ENCODE measurements at places on chromosomes 12 and 14. TPM values are rescaled to one million over a fixed set of nuclear protein-coding genes. Genes with fewer than 3 reads are reported as not detected.

The NTF3 gene
- total RNA-seq, result 51.6 TPM

The FOXG1 gene
- total RNA-seq, result not detected

DNA sequence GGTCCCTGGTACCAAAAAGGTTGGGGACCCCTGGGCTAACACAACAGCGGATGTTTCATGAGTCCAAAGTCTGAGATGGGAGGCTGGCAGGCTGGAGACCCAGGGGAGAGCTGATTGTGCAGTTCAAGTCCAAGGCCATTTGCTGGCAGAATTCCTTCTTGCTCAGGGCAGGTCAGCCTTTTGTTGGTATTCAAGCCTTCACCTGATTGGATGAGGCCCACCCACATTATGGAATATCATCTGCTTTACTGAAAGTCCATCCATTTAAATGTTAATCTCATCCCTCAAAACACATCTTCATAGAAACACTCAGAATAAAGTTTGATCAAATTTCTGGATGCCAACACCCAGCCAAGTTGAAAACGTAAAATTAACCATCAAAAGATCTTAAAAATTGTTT, 52.9 kb downstream of the GSC start:
- H3K4me3 ChIP-seq, result no peak overlapping the region
- no peaks in the 10 kb centered on the region for H3K27me3 ChIP-seq
- H3K27ac ChIP-seq, result no peak overlapping the region
- peak; percentile 39 for DNase-seq

DNA sequence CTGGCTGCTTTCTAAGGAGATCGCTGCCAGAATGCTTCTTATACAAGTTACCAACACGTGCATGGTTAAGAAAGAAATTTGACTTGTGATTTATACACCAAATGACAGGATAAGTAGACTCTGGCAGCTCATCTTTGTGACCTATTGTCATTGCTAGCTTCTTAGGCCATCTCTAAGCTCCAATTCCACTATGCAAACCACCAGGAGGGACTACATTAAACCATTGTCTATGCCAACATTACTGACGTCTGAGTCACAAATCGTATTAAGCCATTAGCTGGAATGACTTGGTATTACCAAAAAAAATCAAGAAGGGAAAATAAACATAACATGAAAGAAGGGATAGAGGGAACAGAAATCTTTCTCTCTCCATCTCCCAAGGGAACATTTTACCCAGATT, 15.8 kb upstream of the VPS33A start:
- no peak overlapping the region for H3K4me3 ChIP-seq
- no peaks in the 10 kb centered on the region for H3K4me1 ChIP-seq
- no peaks in the 10 kb centered on the region for H3K27me3 ChIP-seq
- H3K36me3 ChIP-seq, result no peaks in the 10 kb centered on the region

DNA sequence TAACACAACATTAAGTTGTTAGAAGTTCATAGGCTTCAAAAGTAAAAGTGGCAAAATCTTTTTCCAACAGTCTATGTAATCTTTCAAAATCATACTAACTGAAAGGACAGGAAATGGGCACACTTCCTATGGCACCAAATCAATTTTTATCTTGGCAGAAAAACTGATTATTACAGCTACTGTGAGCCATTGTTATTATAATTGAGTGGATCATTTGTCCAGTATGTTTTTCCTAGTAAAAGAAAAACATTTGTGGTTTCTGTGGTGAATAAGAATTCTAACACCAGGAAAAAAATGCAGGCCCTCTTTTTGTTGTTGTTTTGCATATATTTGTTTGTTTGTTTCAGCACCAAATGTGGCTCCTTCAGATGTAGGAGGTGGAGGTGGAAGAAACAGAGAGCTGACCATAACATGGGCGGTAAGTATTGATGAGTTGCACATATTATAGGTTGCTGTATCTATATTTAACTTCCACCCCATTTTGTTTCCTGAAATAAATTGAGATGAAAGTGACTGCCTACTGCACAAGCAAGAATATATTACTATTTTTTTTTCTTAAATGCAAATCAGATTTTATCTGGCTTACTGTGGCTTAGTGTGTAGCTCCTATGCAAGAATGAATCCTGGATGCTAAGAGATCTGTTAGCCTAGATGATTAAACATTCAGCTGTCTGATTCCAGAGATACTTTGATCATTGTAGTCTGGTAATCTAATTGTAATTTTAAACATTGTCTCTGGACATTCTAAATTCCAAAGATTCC, 174.1 kb upstream of the PDZRN4 start:
- no peaks in the 10 kb centered on the region for H3K27me3 ChIP-seq
- no peak overlapping the region for H3K27ac ChIP-seq
- H3K4me1 ChIP-seq, result no peaks in the 10 kb centered on the region
- no peaks in the 10 kb centered on the region for H3K36me3 ChIP-seq
- DNase-seq, result no peak

DNA sequence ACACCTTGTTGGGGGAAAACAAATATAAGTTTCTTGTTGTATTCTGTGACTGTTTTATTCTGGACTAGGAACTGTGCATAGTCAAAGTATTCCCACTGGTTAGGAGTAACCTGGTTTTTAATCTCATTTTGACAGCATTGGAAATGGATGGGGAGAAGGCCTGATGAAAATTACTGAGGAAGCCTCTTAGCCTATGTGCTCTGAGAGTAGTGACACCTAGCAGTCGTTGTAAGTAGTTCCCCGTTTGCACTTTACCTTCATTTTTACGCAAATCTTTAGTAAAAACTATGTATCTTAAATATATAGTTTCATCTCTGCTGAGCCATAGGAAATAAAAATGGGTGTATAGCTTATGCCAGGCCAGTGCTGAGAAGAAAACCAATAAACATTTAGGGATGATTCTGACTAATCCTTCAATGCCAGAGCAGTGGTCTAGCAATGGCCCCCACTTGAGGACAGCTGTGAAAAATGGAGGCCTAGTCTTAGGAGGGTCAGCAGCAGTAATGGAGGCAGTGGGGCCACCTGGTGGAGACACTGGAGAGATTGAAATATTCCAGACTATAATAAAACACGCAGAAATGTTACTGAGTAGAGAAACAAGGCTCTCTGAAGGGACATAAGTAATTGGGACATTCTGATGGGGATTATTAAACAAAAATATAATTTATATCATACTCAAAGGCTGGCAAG, 133.2 kb upstream of the NOVA1 start:
- no peaks in the 10 kb centered on the region for H3K27me3 ChIP-seq
- H3K36me3 ChIP-seq, result no peaks in the 10 kb centered on the region
- H3K4me1 ChIP-seq, result no peaks in the 10 kb centered on the region
- H3K27ac ChIP-seq, result no peak overlapping the region
- no peak overlapping the region for H3K4me3 ChIP-seq
